GM12891 (cell line): ENCODE measurements at places on chromosomes 6 and 20.

DNA sequence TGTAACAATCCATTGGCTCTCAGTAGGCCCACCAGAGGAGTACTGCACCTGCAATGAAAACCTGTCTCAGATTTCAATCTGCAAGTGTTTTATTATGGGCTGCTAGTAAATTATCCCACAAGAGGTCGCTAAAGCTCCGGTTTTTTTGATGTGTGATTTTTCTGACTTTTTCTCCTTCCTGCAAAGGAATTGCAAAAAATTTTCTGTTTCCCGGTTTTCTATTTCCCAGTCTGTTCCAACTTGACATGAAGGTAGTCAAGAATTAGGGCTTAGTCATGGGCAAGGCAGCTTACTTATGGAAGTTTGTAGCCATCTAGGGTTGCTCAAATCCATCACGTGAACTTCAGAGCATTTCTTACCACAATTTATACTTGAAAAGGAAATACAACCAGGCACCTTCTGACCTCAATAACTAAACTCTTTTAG, 38.5 kb upstream of the AHI1 start:
- DNase-seq, result no peak

DNA sequence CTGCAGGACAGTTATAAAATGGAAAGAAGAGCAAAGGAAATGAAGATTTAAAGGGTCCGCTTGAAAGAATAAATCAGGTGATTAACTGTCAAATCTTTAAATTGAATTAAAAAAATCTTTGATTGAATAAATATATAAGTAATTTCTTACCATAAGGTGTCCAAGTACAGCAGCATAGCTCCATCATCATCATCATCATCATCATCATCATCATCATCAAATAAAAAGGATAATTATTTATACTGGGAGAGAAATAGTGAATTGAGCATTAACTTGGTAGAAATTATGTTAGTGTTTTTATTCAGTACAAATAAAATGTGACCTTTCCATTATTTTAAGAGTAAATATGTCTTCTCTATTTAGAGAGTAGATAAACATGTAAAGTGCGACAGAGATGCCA, 745.6 kb upstream of the MARCKS start:
- no peak for DNase-seq

- DNase-seq, result no peak
These were observed 48.7 kb upstream of the CDH4 start for GRCh38 chr20:61203320-61203719.

- no peak for DNase-seq
These were observed 273.8 kb upstream of the AGPAT4 start for GRCh38 chr6:161547617-161548016.

DNA sequence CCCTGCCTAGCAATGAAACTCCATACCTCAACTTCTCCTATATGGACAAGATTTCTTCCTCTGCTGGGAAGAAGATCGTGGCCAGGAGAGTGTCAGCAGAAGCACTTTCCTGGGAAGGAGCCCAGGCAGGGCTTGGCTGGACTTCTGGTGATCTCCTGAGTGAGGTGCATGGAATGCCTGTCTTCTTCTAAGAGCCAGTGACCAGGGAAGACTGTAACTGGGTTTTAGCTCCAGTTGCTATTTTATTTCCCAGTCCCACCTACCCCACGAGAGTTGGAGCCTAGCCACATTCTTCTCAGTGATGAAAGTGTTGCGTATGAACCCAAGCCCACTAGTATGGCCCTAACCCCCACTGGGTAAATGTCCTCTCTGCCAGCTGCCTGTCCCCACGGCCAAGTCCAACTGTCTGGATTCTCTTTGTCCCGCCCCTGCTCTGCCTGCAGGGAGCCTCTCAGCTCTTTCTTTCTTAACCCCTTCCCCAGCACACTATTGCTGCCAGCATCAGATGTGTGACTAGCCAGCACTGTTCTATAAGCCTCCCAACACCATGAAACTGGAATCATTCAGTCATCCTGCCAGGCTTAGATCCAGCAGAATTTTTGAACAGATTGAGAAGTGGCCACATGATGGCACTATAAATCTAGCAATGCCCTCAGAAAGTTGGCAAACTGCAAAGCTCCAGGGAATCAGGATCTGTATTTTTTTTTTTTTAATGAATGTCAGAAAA, 69.8 kb upstream of the FAM184A start:
- DNase-seq, result no peak

DNA sequence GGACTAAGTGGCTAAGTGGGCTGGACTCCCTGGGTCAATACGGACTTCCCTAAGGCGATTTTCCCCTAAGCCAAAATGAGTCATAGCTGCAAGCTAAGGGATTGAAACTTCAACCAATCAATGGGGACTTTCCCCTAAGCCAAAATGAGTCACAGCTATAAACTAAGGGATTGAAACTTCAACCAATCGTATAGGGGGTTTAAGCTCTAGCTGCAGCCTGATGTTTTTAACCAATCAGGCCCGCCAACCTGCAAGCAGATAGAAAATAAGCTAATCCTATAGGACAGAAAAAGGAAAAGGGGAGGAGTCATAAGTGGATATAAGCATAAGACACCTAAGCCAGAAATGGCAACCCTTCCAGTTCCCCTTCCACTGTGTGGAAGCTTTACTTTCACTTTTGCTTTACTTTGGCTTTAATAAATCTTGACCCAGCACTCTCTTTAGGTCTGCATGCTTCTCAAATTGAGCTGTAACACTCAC, 655.0 kb upstream of the HS3ST5 start:
- DNase-seq, result no peak

DNA sequence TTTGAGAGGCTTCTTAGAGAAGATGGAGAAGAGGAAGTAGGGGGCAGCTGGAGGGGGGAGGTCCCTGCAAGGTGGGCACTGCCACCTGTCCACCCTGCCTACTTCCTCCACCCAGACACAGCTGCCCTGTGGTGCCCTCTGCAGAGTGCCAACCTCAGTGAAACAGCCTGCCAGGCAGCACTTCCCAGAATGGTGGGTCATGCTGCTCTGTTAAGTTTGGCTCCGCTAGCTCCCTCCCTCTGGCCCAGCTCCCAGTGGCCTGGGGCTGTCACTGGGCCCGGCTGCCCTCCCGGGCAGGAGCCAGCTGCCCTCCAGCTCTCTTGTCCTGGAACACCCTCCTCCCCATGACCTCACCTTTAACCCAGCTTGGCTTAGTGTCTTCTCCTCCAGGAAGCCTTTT, 5.1 kb upstream of the EPB41L1 start:
- DNase-seq, result no peak

GRCh38 chr6:39193201-39193791, 36.0 kb downstream of the KCNK5 start:
- DNase-seq, result no peak

DNA sequence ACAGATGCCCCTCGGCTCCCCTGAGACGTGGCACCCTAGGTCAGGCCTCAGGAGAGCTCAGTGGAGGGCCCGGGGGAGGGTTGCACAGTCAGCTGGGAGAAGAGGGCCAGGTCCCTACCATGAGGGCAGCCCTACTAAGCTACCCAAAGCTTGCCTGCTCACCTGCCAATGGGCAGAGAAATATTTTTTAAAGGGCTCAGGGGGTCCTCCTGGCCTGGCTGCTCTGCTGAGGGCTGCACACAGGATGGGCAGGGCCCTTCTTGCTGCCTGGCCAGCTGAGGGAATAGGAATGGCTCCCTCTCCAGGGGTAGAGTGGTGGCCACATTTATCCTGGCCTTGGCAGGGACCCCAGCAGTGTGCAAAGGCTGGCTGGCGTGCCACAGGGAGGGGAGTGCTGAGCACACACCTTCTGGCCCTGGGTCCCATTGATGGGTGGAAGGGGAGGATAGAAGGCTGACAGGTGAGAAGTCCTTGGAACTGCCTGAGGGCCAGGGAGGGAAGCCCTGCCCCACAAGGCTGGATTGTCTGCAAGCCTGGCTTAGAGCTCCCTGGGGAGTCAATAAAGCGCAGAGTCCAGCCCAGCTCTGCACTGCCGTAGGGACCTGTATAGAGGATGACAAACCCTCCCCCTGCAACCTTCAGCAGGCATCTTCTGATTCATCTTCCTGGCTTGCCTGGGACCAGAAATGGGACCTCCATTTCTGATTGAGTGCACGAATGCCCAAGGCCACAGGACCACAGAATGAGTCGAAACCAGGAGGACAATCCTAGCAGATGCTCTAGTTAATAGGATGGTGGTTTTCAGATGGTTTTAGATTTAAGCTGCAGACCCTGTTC, 62.1 kb downstream of the NOL4L start:
- no peak for DNase-seq

DNA sequence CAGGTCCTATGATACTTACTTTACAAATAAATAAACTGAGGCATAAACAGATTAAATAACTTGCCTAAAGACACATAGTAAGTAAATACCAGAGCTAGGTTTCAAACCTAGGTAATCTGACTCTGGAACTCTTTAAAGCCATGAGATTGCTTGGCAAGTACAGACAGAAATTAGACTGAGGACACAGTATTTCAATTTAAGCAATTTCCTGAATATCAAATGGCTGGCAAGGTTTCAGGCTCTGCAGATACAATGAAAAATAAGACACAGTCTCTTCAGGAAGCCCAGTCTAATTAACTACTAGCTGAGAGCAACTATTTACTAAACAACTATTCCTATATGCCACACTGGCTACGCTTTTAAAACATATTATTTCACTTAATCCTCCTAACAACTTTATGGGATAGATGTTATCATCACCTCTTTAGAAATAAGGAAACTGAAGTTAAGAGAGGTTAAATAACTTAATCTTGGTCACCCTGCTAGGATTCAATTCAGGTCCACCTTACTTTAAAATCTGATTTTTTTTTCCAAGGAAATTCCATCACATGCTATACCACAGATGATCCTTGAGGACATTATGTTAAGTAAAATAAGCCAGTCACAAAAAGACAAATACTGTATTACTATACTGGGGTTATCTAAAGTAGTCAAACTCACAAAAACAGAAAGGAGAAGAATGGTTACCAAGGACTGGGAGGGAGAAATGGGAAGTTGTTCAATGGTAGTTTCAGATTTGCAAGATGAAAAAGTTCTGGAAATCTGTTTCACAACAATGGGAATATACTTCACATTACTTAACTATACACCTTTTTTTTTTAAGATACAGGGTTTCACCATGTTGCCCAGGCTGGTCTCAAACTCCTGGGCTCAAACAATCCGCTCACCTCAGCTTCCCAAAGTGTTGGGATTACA, 4.1 kb downstream of the TRPC4AP start:
- no peak for DNase-seq

GRCh38 chr20:34990661-34991214, 35.1 kb downstream of the MYH7B start:
- DNase-seq, result no peak
